Left ventricle myocardium inferior (tissue), 1 donor: ENCODE measurements at places on chromosomes 11 and 22.

- no peak for DNase-seq
These were observed 42.8 kb downstream of the EXT2 start for GRCh38 chr11:44138286-44138685.

- DNase-seq: no peak
These were observed 352.9 kb upstream of the B3GAT1 start for GRCh38 chr11:134764966-134765365.

- DNase-seq: no peak
These were observed 9.4 kb downstream of the LHFPL7 start for GRCh38 chr22:24937114-24937513.

DNA sequence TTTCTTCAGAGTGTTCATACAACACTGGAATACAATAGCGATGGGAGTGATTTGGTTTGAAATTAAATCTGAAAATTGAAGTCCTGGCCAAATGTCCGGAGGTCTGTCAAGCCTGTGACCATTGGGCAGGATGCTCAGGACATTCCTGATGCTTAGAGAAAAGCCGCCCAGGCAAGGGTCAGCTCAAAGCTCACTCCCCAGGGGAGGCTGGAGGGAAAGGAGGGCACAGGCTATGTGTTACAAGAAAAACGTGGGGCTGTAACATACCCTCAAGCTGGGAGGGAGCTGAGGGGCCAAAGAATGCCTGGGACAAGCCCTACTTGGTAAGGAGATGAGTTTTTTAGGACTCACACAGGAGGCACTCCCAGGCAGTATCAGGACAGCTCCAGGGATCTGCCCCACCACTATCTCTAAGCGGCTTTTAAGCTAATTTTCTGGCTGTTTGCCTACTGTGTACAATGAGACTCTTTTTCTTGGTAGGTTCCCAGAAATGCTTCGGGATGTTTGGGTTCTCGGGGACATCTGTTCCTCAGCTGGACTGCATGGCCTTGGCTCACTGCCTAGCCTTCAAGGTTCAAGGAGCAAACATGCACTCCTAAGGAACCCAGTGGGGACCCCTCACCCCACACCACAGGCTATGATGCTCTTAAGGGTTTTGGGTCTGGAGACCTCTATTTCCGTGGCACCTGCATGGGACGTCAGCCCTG is 500.1 kb downstream of the BRD1 start:
- no peak for DNase-seq

- no peak for DNase-seq
These were observed 296.9 kb upstream of the SORL1-AS1 start for GRCh38 chr11:121749691-121750090.

GRCh38 chr11:124754309-124754708 is 2.3 kb upstream of the VSIG2 start:
- no peak for DNase-seq

DNA sequence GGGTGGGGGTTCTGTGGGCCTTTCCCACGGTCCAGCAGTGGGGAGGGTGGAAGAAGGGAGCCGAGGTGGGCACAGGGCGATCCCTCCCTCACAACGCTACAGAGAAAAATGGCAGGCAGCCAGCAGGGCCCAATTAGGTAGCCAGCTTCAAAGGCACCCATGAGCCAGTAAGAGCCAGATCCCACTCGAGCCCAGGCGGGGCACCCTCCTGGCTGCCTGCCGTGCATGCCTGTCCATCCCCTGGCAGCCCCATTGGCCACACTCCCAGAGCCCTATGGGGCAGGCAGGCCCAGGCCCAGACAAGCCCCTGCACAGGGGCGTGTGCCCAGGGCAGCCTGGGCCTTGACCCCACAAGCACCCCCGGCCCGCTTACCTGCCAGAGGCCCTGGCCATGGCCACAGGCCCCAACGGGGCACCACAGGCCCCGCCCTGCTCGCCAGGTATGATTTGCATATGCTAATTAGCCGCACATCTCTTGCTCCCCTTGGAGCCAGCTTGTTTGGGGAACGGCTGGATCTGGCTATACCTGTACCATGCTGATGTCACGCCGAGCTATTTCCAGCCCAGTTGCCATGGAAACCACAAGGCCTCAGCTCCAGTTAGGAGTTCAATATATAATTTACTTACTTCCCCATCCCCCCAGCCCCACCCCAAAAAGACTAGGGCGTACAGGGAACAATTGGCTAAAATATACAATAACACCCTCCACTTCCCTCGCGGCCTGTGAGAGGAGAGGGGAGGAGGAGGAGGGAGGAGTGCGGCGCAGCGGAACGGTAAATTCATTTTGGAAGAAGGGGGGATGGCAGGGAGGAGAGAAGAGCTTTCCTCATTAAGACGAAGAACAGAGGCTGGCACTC is 47.5 kb upstream of the TCF20 start:
- no peak for DNase-seq

GRCh38 chr11:134055029-134055428 is 13.8 kb upstream of the JAM3 start:
- no peak for DNase-seq

DNA sequence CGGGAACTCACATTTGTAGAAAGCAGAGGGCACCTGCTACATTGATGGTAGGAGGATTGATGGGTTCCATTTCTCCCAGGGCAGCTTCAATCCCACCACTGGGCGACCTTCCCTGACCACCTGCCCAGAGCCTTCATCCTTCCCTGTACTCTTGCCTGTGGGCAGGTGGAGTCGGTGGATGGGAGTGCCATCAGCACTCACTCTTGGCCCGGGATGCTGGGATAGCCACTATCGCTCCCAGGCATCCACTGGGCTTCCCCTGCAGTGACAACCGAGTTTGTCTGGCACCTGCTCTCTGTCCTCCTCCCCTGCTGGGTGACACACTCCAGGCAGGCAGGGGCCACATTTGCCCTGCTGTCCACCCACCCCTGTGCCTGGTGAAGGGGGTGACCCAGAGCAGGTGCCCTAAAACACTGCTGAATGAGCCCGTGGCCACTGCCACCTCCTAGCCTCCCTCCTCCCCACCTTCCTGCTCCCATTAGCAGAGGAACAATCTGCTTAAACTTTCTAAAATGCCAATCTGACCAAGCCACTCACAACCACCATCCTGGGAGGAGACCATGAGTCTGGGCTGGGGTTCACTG is 604.7 kb downstream of the TBC1D22A start:
- DNase-seq: no peak

DNA sequence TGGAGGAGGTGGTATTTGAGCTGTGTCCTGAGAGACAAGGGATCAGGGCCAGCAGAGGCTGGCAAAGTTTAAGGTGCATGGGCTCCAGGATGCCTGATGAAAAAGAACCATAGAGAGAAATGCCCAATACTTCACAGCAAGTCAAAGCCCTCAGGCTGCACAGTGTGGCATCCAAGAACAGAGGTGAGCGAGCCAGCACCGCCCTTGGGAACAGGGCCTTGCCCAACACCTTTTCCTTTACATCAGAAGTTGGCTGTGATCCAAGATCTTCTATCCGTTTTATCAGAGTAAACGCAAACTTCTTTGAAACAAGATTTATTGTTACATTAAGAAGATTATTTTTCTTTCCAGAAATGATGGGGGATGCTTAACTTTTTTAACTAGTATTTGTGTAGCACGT is 1.4 kb downstream of the B3GNT6 start:
- no peak for DNase-seq

DNA sequence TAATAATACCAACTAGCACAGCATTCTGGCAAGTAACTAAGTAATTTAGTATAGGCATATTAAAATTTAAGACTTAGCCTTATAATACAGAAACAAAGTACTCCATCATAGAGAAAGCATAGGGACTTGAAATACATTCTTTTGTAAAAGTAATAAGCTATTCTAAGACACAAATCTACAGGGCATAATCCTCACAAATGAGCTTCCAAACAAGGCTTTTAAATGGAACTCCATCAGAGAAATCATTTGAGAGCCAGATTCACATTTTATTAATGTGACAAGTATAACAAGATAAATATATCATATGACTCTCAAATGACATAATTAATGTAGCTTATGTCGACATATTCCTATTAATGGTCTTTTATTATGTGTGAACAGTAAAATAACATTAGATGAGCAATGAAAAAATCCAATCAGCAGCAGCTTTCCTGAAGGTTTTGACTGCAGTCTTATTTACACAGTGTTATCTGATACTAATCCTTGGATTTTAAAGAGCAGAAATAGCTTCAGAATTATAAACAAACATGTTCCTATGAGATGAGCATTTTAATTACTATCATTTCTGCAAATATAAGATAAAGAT is 241.4 kb downstream of the TTC28 start:
- DNase-seq: no peak

- no peak for DNase-seq
These were observed 90.5 kb upstream of the VPREB1 start for GRCh38 chr22:22154040-22154439.

- no peak for DNase-seq
These were observed 174.1 kb downstream of the INSC start for GRCh38 chr11:15288863-15289262.

GRCh38 chr11:125807909-125808308 is 20.0 kb downstream of the PATE3 start:
- DNase-seq: no peak

DNA sequence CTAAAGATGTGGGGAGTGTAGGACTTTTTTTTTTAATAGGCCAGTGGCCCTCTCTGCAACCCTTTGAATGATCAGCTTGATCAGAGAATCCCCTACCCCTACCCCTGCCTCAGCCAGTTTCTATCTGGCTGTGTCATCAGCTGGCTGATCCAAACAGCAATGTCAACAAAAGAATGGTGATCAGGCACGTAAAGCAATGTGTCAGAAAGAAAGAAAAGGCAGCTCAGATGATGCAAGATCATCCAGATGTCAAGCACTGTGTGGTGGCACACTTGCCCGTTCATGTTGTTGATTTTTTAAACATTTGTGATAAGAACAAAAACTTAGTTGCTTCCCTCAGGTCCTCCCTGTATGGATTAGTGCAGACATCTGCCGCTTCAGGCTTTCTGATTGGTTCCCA is 26.3 kb upstream of the EHF start:
- no peak for DNase-seq
